Activated CD8-positive, alpha-beta T cell treated with anti-CD3 and anti-CD28 coated beads for 36 hours (primary cell): ENCODE measurements at places on chromosomes 2 and 18.

DNA sequence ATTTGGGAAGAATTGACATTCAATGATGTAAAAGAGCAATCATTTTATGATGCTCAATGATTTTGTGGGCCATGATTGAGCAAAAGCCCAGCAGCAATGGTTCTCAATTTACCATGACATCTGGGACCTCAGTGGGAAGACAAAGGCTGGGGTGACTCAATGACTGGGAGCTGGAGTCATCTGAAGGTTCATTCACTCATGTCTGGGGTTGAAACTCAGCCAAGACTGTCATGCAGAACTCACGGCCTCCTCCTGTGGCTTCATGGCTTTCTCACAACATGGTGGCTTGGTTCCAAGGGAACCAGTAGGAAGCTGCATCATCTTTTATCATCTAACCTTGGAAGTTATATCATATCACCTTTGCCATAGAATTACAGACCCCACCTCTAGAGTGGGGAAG lies 45.1 kb upstream of the CD226 start:
- DNase-seq = no peak

GRCh38 chr18:12408247-12408869 lies 629 bp downstream of the PRELID3A start:
- peak; percentile 28 for DNase-seq

DNA sequence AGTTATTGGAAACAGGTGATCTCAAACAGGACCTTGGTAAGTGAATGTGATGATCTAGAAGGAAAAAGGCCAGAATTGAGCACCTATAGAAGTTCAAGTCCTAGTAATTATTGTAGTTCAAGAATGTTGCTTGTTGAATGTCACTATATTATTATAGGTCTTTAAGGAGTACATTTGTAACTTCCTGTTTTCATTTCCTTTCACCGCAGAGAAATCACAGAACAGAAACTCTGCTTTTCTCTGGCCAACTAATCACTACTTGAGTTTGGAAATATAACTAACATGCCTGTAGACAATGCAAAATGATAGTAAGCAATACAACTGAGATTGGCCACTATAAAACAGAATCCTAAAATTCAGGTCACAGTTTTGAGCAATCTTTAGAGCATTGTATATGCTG lies 61.8 kb upstream of the EFEMP1 start:
- no peak for DNase-seq

DNA sequence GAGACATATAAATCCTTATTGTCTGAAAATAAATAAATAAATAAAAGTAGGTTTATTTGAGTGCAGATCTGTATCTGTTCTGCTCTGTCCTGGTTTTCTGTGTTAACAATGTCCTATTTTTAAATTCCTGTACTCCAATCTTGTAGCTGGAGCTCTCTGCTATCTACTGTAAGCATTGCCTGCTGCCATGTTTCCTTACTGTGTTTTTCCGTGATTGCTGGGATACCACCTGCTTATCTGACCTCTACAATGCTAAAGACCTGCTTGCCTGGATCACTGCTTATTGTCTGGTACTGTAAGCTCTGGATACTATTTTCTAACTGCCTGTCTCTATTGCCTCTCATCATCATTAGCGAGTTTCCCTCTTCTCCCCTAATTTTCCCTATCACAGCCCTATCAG lies 11.6 kb downstream of the PTPN4 start:
- DNase-seq = no peak

DNA sequence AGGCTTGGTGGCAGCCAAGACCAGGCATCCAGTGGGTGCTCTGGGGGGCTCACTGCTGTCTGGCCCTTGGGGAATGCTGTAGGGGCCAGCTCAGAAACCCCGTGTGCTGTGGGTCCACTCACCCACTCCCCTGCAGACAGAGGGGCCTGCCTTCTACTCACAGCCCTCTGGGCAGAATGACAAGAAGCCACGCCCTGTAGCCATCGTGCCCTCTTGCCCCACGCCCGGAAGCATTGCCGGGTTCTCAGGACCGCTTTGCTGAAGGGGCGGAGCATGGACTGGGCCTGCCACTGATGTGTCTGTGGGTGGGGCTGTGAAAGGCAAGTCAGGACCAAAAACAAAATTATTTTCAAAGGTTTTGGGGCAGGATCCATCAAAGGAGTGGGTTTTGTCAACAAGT lies 27.8 kb downstream of the GLI2 start:
- DNase-seq = no peak

- no peak for DNase-seq
Measured at GRCh38 chr2:179614121-179614520, 247.3 kb downstream of the ZNF385B start.

DNA sequence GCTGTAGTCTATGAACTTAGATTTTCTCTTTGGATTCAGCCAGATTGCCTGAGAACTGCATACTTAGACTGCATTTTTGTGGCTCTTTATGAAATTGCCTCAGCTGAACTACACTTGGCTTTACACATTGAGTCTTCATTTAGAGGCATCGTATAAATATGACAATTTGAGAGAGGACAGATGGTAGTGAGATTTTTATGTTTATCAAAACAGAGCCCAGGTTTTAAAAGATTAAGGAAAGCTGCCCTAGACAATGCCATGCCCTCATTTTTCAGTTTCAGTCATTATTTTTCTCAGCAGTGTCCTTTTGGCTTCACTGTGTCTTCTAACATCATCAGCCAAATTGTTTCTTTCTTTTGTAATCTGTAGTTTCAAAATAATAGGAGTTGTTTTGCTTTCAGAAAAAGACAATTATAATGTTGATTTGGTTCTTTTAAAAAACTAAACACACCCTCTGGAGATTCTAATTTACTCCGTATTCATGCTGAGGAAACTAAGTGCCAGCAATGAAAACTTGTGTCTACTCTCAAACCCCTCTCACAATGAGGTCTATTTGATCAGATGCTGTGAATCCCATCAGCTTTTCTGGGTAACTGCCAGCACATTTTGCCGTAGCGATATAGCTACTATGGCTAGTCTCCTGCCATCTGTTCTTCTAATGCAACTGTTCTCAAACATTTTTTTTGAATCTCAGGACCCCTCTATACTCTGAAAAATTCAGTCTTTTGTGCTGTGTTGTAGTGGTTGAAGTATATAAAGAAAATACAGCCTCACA lies 46.2 kb downstream of the TWSG1 start:
- no peak for DNase-seq

DNA sequence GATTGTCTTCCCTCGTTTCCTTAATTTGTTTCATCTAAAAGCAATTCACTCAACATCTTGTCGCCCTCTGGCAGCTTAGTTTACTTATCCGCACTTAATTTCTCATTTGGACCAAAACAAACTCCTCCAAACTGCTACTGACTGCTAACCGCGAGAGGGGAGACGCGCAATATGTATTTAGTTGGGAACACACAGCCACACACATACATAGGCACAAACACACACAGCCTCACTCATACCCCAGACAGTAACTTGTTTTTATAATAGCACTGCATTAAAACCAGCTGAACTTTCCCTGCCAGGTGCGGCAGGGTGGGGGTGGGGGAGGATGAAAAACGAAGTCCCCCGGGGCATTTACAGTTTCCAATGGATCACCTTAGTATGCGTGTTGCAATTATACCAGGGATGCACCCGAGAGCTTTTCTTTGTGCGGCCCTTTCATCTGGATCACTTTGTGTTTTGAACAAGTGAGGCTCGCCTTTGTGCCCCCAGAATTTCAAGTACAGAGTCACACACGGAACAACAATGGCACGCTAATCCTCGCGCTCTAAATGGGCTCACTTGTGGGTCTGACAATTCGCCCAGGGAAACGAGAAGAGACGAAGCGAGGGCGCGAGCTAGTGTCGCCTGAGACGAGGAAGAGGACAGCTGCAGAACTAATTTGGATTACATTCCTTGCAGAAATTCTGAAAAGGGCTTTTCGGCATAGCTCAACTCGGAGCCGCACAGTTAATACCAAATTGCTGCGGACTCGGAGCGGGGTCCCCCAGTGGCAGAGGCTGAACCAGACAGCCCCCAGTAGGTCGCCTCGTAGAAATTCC lies 2.4 kb downstream of the ERBB4 start:
- DNase-seq = no peak

DNA sequence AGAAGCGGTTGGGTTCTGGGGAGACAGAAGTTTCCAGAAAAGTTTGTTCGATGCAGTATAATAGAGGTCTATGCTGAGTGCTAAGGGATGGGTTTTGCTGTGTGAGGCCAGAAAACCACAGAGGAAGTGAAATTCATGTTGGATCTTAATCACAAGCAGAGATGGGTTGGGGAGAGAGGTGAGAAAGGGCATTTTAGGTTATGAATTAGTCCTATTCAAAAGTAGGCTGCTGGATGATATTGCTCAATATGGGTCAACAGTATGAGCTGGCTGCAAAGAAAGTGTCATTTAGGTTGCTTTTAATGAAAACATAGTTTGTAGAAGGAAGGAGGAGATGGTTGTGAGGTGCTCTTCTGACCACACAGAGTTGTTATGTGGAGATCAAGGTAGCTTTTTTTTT lies 118.8 kb upstream of the LHCGR start:
- DNase-seq = no peak

DNA sequence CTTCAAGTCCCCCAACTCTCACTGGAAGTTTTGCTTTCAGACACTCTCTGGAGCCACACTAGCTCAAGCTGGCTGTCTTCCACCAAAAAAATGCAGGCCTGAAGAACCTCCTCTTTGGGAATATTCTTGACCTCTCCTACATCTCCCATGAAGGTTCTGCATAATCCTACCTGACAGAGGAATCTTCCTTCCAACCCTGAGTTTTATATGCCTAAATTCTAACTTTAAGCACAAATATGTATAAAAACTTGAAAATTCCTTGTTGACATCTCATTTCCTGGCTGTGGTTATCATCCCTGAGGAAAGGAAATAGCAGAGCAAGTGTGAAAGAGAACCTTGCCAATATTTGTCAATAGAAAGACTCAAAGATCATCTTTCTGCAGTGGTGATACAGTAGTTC lies 249.0 kb downstream of the LPIN1 start:
- DNase-seq = no peak

- DNase-seq = no peak
Measured at GRCh38 chr2:239366740-239367139, 34.1 kb downstream of the HDAC4 start.

DNA sequence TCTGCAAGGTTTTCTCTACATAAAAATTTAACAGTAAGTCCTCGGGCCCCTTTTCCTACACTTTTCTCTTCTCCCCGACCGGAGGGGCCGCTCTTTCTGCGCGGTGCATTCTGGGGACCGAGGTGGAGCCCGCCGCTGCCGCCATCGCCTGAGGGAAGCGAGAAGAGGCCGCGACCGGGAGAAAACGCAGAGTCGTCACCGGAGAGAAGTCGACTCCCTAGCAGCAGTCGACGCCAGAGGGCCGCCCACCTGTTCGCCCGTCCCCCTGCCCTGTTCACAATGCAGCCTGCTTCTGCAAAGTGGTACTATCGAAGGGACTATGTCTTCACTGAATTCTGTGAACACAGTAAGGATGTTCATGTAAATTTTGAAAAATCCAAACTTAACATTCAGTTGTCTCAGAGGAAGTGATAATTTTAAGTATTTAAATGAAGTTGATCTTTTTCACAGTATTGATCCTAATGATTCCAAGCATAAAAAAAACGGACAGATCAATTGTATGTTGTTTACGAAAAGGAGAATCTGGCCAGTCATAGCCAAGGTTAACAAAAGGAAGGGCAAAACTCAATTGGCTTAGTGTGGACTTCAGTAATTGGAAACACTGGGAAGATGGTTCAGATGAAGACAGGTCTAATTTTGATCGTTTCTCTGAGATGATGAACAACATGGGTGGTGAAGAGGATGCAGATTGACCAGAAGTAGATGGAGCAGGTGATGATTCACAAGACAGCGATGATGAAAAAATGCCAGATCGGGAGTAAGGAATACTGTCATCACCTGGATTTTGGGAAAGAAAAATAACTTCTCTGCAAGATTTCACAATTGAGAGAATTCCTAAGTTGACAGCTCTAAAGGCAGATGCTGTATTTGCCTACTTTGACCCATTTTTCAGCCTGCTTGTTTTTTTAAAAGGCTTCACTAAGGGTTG lies 55.8 kb downstream of the ASXL2 start:
- peak; percentile 86 for DNase-seq

DNA sequence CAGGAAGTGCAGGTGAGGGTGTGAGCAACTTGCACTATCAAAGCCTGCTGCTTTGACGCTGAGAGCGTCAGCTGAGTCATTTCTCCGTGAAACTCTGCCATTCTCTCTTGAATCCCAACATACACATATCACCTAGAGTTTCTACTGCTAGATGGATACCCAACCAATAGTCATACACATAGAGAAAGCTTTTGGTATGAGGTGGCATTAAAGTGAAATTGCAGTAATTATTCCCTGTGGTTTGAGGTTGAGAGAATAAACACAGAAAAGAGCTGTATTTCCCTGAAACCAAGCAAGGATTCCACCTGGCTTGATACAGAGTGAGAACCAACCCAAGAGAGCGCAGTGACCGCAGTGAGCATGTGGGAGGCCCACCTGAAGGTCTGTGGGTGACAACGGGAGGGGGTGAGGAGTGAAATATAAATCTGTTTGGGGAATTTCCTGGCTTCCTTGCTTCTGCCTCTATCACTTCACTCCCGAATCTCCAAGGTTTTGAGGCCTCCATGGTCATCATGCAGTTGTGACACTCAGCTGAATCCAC lies 28.8 kb upstream of the TMEM18 start:
- DNase-seq = peak; percentile 40

GRCh38 chr2:210577263-210578071 lies 21.1 kb downstream of the CPS1 start:
- no peak for DNase-seq

DNA sequence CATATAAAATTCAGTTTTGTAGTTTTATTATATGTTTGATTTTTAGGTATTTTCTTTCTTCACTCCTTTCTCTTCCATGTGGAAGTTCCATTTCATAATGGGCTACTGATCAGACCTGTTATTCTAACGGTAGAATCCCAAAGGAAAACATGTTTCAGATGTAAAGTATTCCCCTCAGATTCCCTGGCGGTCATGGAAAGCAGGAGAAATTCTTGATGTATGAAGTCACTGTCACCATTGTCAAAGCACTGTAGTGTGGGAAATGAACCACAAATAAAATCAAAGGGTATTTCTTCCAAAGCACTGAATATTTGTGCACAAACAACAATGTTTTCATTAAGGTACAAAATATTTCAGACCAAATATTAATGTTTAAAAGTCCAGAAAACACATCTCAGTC lies 237.3 kb upstream of the KLHL14 start:
- DNase-seq = no peak

- DNase-seq = peak; percentile 59
Measured at GRCh38 chr2:36618381-36618780, 20.4 kb upstream of the FEZ2 start.

DNA sequence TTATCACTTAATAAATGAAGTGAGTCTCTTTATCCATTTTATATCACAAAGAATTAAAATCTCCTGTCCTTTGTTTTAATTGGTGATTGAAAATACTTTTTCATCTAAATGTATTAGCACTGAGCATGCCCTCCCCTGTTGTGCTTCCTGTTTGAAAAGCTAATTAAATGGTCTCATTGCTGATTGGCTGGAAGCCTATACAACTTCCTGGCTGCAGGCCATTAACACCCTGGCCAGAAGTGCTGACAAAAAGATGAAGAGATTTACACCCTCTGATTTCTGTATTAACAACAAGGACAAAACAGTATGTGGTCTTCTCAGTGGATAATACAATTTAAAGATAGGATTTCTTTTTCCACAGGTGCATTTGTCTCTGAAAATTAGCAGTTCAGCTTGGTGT lies 548.0 kb downstream of the DCC start:
- DNase-seq = no peak
